Endothelial cell of umbilical vein (primary cell): ENCODE measurements at places on chromosomes 2 and 18. TPM values are rescaled to one million over a fixed set of nuclear protein-coding genes. Genes with fewer than 3 reads are reported as not detected.

GRCh38 chr2:103809941-103810441 is 1043.9 kb upstream of the POU3F3 start:
- H3K27me3 ChIP-seq = no peaks in the 10 kb centered on the region
- H3K27ac ChIP-seq = no peak overlapping the region
- DNase-seq = no peak
- H3K4me1 ChIP-seq = no peaks in the 10 kb centered on the region

- no peaks in the 10 kb centered on the region for H3K4me1 ChIP-seq
- no peak overlapping the region for H3K27ac ChIP-seq
- no peaks in the 10 kb centered on the region for H3K27me3 ChIP-seq
- no peak overlapping the region for H3K4me3 ChIP-seq
- H3K36me3 ChIP-seq = no peaks in the 10 kb centered on the region
Observed at GRCh38 chr2:239460780-239461179, 60.0 kb upstream of the HDAC4 start.

DNA sequence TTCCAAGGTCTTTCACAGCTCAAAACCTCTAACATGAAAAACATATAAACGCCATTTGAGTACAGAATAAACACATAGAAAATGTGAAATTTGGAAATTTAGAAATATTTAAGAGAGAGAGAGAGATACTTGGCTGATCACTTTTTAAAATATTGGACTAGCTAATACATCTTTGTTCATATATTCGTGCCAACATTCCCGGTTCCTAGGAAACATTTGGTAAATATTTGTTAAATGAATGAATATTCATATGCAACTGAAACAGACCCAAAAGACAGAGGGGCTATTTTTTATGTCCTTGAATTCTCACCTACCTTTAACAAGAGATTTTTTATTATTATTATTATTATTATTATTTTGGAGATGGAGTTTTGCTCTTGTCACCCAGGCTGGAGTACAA is 8.3 kb upstream of the COLEC12 start:
- no peaks in the 10 kb centered on the region for H3K36me3 ChIP-seq
- H3K27me3 ChIP-seq = no peaks in the 10 kb centered on the region
- H3K4me3 ChIP-seq = no peak overlapping the region
- no peak overlapping the region for H3K27ac ChIP-seq
- DNase-seq = no peak

DNA sequence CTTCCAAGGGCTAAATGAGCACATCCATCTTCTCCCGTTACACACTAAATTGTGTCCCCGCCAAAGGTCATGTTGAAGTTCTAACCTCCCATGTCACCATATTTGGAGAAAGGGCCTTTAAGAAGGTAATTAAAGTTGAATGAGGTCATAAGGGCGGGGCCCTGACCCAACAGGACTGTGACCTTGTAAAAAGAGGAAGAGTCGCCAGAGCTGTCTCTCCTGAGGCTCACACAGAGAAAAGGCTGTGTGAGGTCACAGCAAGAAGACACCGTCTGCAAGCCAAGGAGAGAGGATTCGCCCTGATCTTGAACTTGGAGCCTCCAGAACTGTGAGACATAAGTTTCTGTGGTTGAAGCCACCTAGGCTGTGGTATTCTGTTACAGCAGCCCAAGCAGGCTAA is 24.1 kb downstream of the TRABD2A start:
- no peak for DNase-seq
- no peak overlapping the region for H3K27ac ChIP-seq
- H3K27me3 ChIP-seq = peaks cover 1% of the 10 kb centered on the region
- H3K36me3 ChIP-seq = no peaks in the 10 kb centered on the region

DNA sequence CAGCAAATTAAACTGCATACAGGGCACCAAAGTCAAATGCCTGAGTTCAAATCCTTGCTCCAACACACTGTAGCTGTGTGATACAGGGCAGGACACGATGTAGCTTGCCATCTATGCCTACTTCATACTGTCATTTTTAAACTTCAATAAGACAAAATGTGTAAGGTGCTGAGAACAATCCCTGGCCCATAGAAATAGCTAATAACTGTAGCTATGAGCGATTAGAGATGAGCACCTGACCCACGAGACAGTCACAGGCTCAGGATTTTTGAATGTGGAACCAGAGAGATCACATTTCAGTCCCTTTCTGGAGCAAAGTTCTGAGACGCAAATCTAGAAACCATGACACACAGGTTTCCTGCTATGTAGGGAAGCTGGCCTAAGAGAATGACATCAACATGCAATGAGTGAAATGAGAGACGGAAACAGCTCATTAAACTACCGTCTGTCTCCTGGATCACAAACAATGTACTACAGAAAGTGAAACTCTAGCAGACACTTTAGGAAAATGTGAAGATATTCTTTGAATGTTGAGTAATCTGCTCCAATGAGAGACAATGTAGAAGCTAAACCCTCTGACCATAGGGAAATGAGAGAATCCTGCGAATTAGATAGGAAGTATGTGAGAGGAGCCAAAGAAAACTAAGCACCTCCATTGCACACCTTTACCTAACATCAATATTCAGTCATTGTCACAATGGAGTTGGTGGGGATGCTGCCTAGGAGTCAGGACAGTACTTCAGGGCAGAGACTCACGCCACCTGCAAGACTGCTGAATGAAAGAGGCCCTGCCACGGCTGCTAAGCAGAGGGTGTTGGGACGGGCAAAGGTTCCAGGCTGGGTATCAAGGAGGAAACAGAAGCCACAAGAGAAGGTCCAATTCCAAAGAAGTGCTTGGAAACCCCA is 25.5 kb downstream of the B4GALT6 start:
- H3K4me1 ChIP-seq = peaks cover 9% of the 10 kb centered on the region
- H3K4me3 ChIP-seq = no peak overlapping the region
- no peak for DNase-seq
- H3K27me3 ChIP-seq = no peaks in the 10 kb centered on the region
- H3K36me3 ChIP-seq = no peaks in the 10 kb centered on the region

- no peak overlapping the region for H3K4me3 ChIP-seq
- H3K4me1 ChIP-seq = no peaks in the 10 kb centered on the region
- DNase-seq = no peak
- H3K36me3 ChIP-seq = peaks cover 11% of the 10 kb centered on the region
Observed at GRCh38 chr18:45940724-45941123, 26.4 kb downstream of the EPG5 start.

DNA sequence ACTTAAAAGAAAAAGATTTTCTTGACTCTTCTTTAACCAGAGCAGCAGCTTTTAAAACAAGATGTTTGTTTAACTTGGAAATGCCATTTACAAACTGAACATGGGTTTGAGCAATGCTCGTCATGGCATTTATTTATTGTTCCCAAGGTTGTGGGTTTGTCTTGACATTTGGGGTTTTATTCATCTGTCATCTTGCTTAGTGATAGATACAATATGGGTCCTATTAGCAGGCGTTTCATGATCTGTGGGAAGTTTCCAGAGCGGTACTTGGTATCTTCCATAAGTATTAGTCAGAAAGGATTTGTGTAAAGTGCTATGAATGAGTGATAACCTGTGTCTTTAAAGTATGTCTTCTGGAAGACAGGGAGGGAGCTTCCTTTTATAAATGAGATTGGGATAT is 29.9 kb upstream of the MGAT5 start:
- H3K4me3 ChIP-seq = no peak overlapping the region
- no peaks in the 10 kb centered on the region for H3K36me3 ChIP-seq
- DNase-seq = no peak
- H3K27ac ChIP-seq = no peak overlapping the region
- no peaks in the 10 kb centered on the region for H3K4me1 ChIP-seq

DNA sequence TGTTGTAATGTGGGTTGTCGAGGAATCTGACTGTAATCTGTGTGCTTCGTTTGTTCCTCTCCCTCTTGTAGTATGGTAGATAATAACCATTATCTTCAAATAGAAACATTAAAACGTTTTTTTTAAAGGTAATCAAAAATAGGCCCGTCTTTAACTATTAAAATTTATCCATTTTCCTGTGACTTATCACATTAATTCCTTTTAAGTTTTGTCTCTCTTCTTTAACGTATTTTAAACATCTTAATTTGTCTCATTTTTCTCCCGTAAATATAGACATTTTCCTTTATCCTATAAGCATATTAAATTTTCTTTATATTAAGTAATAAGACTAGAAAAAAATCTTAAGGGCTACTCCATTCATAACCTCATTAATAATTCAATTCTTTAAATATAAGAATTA is 41.3 kb downstream of the EIF2AK3 start:
- no peaks in the 10 kb centered on the region for H3K27me3 ChIP-seq
- no peaks in the 10 kb centered on the region for H3K4me1 ChIP-seq
- H3K4me3 ChIP-seq = no peak overlapping the region
- H3K27ac ChIP-seq = no peak overlapping the region
- DNase-seq = no peak

DNA sequence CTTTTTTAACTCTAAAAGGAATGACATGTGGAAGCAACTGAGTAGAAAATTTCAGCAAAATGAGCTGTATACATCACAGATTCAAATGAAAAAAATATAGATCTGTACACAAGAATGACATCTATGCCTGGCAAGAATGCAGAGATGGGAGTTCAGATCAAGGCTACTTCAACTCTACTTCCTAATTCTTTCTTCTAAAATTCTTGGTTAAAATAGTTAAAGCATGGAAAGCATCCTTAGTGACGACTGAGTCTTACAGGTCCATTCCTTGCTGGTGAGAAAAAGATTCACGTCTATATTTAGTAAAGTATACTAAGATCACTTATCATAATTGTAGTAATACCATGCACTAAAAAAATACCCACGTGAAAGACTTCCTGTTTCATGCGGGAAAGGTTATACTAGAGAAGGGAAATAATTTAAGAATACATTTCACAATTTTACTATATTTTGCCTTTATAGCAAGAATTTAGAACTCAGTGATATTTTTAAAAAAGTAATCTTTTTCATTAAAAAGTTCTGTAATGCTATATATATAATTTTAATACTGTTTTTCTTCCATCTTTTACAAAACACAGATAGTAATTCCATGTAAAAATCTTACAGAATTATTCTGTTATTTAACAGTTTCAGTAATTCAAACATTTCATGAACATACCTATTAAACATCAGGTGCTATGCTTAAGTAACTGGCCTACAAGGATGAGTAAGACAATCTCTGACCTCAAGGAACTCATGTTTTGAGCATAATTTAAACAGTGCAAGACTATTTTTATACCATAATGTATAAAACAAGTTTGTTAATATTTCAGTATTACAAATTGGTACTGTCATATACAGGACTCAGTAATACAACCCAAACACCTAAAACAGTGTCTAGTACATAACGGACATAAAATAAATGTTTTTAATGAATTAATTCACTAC is 159.6 kb downstream of the BAZ2B start:
- H3K27me3 ChIP-seq = no peaks in the 10 kb centered on the region
- no peak for DNase-seq
- H3K36me3 ChIP-seq = no peaks in the 10 kb centered on the region
- no peaks in the 10 kb centered on the region for H3K4me1 ChIP-seq

GRCh38 chr2:17166506-17166905 is 351.7 kb downstream of the RAD51AP2 start:
- no peak for DNase-seq
- no peak overlapping the region for H3K4me3 ChIP-seq
- no peaks in the 10 kb centered on the region for H3K4me1 ChIP-seq

DNA sequence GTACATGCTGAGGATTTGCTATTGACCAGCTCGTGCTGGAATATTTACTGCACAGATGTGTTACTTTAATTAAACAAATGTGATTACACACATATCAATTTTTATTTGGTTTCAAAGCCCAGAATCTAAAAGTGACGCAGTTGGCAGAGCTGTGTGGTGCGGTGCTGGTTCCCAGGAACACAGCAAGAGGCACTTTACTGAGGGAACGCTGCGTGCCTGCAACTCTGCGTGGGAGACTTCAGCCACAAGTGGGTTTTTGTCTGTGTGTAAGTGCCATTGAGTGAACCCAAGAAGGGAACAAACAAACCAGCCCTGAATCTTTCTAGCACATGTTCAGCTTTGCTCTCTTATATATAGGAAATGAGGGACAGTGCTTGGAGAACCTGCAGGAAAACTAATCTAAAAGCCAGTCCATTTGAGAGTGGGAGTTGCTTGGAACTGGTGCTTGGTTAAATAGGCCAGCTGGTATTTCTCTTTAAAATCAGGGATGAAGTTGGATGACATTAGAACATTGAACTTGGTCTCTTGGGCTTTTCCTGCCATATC is 196.6 kb upstream of the CELF4 start:
- DNase-seq = no peak
- H3K4me3 ChIP-seq = no peak overlapping the region
- no peaks in the 10 kb centered on the region for H3K36me3 ChIP-seq
- H3K27me3 ChIP-seq = no peaks in the 10 kb centered on the region
- no peaks in the 10 kb centered on the region for H3K4me1 ChIP-seq
- H3K27ac ChIP-seq = no peak overlapping the region

Gene SIX3
- polyA plus RNA-seq = not detected in 2 replicates
